ENCODE measurements at places on chromosomes 1 and 21. TPM values are rescaled to one million over a fixed set of nuclear protein-coding genes. Genes with fewer than 3 reads are reported as not detected.

GRCh38 chr1:44775930-44776729 lies 790 bp downstream of the RPS8 start:
- peak overlapping the region; percentile 70 for H3K4me3 ChIP-seq
- H3K27ac ChIP-seq = peak overlapping the region; percentile 81

GRCh38 chr1:101520302-101520701 lies 283.5 kb downstream of the S1PR1 start:
- H3K27me3 ChIP-seq = no peaks in the 10 kb centered on the region
- peak; percentile 22 for DNase-seq
- H3K36me3 ChIP-seq = no peaks in the 10 kb centered on the region
- no peaks in the 10 kb centered on the region for H3K4me1 ChIP-seq
- H3K27ac ChIP-seq = no peak overlapping the region
- H3K4me3 ChIP-seq = no peak overlapping the region

GRCh38 chr1:6171548-6172124 lies 8.5 kb downstream of the CHD5 start:
- no peaks in the 10 kb centered on the region for H3K27me3 ChIP-seq
- no peak overlapping the region for H3K4me3 ChIP-seq
- H3K36me3 ChIP-seq = no peaks in the 10 kb centered on the region
- H3K4me1 ChIP-seq = no peaks in the 10 kb centered on the region
- H3K27ac ChIP-seq = no peak overlapping the region
- no peak for DNase-seq

DNA sequence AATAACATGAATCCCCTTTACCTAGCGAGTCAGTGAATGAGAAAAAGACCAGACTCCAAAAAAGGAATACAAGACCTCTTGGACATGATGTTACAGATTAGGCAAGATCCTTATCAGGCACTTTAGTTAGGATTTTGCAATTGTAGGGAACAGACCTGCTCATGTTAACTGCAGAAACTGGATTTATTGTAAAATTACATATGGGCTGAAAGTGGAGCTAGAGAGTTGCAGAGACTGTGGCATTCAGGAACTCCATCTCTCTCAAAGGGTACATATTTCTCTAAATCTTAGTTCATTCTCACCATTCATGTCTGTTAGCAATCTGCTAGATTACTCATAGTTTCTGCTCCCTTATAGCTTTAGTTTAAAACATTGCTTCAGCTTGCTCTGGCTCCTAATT lies 142.2 kb downstream of the PAPPA2 start:
- no peaks in the 10 kb centered on the region for H3K27me3 ChIP-seq
- no peak overlapping the region for H3K4me3 ChIP-seq
- no peak for DNase-seq
- no peak overlapping the region for H3K27ac ChIP-seq

GRCh38 chr21:38430401-38430984 lies 67.8 kb downstream of the ERG start:
- H3K27me3 ChIP-seq = no peaks in the 10 kb centered on the region
- H3K27ac ChIP-seq = no peak overlapping the region
- no peaks in the 10 kb centered on the region for H3K36me3 ChIP-seq
- no peaks in the 10 kb centered on the region for H3K4me1 ChIP-seq

DNA sequence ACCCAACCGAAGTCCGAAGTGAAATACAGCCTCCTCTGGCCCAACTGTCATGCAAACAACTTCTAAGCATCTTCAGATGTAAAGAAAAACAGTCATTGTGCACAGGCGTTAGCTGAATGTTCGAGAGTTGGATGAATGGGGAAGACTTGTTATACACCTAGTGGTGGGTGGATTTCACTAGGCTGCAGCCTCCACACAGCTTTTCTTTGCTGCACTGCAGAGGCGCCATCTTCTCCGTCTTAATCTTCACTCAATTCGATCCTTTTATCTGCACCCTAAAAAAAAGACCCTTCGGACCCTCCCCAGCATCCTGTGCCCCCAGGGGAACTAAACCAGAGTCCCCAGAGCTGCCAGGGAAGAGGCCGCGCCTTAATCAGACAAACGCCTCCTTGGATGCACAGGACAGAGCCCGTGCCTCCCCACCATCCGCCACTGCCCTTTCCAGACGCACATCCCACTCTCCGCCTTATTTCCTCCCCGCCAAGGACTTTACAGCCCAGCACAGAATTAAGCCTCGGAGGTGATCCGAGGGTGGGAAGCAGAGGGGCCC lies 1.4 kb downstream of the APP start:
- peak overlapping the region; percentile 94 for H3K27ac ChIP-seq
- DNase-seq = peak; percentile 59
- no peaks in the 10 kb centered on the region for H3K36me3 ChIP-seq
- no peaks in the 10 kb centered on the region for H3K4me1 ChIP-seq
- no peaks in the 10 kb centered on the region for H3K27me3 ChIP-seq
- peak overlapping the region; percentile 90 for H3K4me3 ChIP-seq

- H3K36me3 ChIP-seq = no peaks in the 10 kb centered on the region
- no peaks in the 10 kb centered on the region for H3K4me1 ChIP-seq
- no peak for DNase-seq
- H3K4me3 ChIP-seq = no peak overlapping the region
These were observed 3.2 kb upstream of the DISP3 start for GRCh38 chr1:11475748-11476147.

DNA sequence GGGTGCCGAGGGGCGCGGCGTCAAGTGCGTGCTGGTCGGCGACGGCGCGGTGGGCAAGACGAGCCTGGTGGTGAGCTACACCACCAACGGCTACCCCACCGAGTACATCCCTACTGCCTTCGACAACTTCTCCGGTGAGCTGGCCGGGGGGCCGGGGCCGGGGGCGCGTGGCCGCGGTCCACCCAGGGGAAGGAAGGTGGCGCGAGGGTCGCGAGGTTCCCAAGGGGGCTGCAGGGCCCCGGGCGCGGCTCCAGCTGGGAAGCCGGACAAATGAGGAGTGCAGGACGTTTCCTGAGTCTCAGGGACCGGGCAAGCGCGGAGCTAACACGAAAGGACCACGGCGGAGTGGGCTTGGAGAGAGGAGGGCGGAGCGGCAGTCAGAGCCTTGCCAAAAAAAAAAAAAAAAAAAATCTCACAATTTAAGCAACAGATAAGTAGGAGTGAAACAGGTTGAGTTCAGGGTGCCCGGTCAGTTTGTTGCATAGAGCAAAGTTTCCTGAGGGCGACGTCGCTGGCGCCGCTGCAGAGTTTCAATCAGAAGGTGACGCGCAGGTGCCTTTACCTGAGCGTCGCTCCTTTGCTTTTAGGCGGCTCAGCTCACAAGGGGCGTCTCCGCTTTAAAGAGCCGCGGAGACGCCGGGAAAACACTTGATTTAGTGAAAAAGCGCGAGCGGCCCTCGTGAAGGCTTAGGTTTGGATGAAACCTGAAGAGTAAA lies 750 bp downstream of the RHOU start:
- DNase-seq = peak; percentile 72
- no peaks in the 10 kb centered on the region for H3K36me3 ChIP-seq
- H3K27me3 ChIP-seq = no peaks in the 10 kb centered on the region
- H3K27ac ChIP-seq = peak overlapping the region; percentile 83
- H3K4me3 ChIP-seq = peak overlapping the region; percentile 80

TBX15 gene
- not detected for total RNA-seq

KCNE2 gene
- total RNA-seq = 0.24 TPM

GRCh38 chr1:33141781-33142180 lies 40.1 kb downstream of the TRIM62 start:
- H3K27ac ChIP-seq = no peak overlapping the region
- H3K36me3 ChIP-seq = no peaks in the 10 kb centered on the region
- H3K27me3 ChIP-seq = no peaks in the 10 kb centered on the region
- H3K4me3 ChIP-seq = no peak overlapping the region

LENEP gene
- not detected for total RNA-seq

DENND2D gene
- total RNA-seq = 65.2 TPM

- no peaks in the 10 kb centered on the region for H3K36me3 ChIP-seq
- H3K27me3 ChIP-seq = no peaks in the 10 kb centered on the region
- DNase-seq = no peak
- H3K27ac ChIP-seq = no peak overlapping the region
- H3K4me1 ChIP-seq = peaks cover 5% of the 10 kb centered on the region
- H3K4me3 ChIP-seq = no peak overlapping the region
These were observed 7.5 kb downstream of the MATN1 start for GRCh38 chr1:30715886-30716285.

DNA sequence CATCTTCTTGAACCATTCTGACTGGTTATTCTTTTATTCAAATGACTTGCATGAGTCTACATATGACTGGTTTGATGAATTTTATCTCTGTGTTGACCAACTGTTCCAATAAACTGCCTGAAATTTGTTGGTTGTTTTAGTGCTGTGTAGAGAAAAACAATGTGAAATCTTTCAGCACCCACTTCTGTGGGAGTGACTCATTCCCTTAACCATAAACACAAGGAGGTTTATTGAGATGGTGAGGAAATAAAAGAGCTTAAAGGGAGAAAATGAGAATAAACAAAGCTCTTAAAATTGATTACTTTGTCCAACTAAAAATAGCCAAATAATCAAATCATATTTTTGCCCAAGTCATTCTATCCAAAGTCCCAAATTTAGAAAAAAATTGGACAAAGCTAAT lies 341.1 kb downstream of the TGFB2 start:
- H3K36me3 ChIP-seq = no peaks in the 10 kb centered on the region
- no peaks in the 10 kb centered on the region for H3K27me3 ChIP-seq
- H3K4me3 ChIP-seq = no peak overlapping the region
- no peak for DNase-seq

NEK2 gene
- total RNA-seq = 9.3 TPM

TP73 gene
- total RNA-seq = 0.29 TPM

GRCh38 chr1:201397675-201398074 lies 1.4 kb downstream of the LAD1 start:
- peaks cover 6% of the 10 kb centered on the region for H3K4me1 ChIP-seq
- H3K27me3 ChIP-seq = peaks cover 5% of the 10 kb centered on the region
- H3K27ac ChIP-seq = peak overlapping the region; percentile 92
- DNase-seq = peak; percentile 87
- H3K36me3 ChIP-seq = no peaks in the 10 kb centered on the region

DNA sequence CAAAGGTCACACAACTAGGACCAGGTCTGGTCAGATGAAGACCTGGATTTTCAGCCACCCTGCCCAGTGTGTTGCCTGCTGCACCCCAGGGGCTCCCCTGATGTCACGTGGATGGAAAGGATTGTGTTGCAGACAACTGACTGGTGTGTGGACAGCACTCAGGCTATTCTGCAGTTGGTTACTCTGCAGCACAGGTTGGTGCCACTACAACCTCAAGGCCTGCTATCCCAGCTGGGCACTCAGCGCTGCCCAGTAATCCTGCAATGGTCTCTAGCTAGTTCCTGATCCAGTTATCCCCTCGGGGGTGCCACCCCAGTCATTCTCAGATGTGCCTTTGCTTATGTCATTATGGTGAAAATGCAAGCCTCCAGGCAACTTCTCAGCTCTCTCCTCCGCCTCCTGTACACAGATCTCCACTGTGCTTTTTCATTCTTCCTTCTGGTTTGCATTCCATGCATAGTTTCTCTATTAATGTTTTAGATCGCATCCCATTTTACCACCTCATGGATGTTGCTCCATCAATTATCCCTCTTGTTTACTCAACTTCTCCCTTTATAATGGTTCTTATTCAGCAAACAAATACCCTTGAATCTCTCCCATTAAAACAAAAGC lies 503.2 kb upstream of the CAMK1G start:
- no peak overlapping the region for H3K27ac ChIP-seq
- H3K4me3 ChIP-seq = no peak overlapping the region
- H3K4me1 ChIP-seq = no peaks in the 10 kb centered on the region
- no peak for DNase-seq
- H3K27me3 ChIP-seq = no peaks in the 10 kb centered on the region

GRCh38 chr1:218748071-218748470 lies 402.9 kb downstream of the TGFB2 start:
- no peaks in the 10 kb centered on the region for H3K36me3 ChIP-seq
- no peak overlapping the region for H3K27ac ChIP-seq
- no peak overlapping the region for H3K4me3 ChIP-seq
- H3K4me1 ChIP-seq = no peaks in the 10 kb centered on the region
- no peak for DNase-seq

- DNase-seq = no peak
- H3K27ac ChIP-seq = no peak overlapping the region
- no peaks in the 10 kb centered on the region for H3K36me3 ChIP-seq
- H3K4me3 ChIP-seq = no peak overlapping the region
- no peaks in the 10 kb centered on the region for H3K27me3 ChIP-seq
- H3K4me1 ChIP-seq = no peaks in the 10 kb centered on the region
These were observed 6.7 kb downstream of the TAF1A start for GRCh38 chr1:222583079-222583478.

DNA sequence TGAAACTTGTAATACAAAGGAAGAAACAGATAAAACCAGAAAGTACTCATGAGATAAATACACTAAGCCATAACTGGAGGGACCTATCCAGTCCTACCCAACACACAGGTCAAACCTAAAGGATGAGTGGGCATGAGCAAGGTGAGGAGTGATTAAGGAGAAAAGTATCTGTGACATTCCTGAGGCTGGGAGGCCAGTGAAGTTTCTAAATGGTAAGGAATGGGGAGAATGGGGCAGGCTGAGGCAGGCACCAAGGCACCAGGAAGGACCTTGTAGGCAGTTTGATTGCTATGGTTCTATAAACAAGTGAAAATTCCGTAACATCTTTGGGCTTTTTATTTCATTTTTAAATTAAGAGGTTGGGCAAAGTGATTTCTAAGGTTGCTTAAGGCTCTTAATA lies 10.4 kb downstream of the DDX59 start:
- no peaks in the 10 kb centered on the region for H3K36me3 ChIP-seq
- H3K4me3 ChIP-seq = no peak overlapping the region
- H3K4me1 ChIP-seq = no peaks in the 10 kb centered on the region

DNA sequence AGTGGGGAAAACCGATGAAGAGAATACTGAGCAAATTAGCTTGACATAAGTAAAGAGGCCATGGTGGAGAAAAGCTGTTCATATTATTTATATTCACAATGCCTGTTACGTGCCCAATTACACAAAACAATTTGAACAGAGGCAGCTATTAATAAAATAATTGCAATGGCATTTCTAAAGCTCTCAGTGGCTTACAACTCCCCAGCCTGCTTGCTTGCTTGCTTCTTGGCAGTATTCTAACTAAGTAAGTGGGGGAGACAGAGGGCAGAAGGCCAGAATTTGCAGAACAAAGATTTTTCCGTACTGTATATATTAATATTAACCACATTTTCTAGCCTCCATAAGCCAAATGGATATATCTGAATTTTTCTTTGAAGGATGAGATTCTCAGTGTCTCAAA lies 12.9 kb downstream of the PTPN14 start:
- H3K4me1 ChIP-seq = no peaks in the 10 kb centered on the region
- no peak overlapping the region for H3K27ac ChIP-seq
- no peaks in the 10 kb centered on the region for H3K27me3 ChIP-seq
- no peak for DNase-seq

GRCh38 chr21:42670058-42670880 lies 16.8 kb downstream of the PDE9A start:
- no peaks in the 10 kb centered on the region for H3K36me3 ChIP-seq
- H3K27me3 ChIP-seq = no peaks in the 10 kb centered on the region
- no peak overlapping the region for H3K27ac ChIP-seq
- DNase-seq = no peak

DNA sequence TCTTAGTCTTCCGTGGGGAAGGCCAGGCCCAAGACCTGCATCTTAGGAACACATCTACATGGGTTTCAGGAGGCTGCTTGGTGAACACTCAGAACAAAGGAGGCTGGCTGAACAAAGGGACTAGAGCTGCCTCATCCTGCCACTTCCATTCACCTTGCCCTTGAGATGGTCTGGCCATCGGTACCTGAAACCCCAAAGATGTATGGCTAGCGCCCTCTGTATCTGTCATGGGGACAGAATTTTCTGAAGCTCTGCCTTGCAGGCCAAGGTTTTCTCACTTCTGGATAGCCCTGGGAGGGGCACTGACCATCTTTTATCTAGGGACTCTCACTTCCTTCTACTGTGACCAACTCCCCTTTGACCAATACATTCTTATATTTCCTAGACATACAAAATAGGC lies 55.4 kb upstream of the GRIK3 start:
- no peak overlapping the region for H3K27ac ChIP-seq
- no peak overlapping the region for H3K4me3 ChIP-seq
- H3K4me1 ChIP-seq = no peaks in the 10 kb centered on the region

CAPN8 gene
- 52.6 TPM for total RNA-seq

LCE6A gene
- not detected for total RNA-seq
